H54 (cell line): ENCODE measurements at places on chromosomes 12 and 14.
A peak's percentile ranks its signal among the peaks of the same experiment; 100 is the strongest.

- DNase-seq: no peak
Measured at GRCh38 chr14:77708749-77709148, 846 bp downstream of the SLIRP start.

DNA sequence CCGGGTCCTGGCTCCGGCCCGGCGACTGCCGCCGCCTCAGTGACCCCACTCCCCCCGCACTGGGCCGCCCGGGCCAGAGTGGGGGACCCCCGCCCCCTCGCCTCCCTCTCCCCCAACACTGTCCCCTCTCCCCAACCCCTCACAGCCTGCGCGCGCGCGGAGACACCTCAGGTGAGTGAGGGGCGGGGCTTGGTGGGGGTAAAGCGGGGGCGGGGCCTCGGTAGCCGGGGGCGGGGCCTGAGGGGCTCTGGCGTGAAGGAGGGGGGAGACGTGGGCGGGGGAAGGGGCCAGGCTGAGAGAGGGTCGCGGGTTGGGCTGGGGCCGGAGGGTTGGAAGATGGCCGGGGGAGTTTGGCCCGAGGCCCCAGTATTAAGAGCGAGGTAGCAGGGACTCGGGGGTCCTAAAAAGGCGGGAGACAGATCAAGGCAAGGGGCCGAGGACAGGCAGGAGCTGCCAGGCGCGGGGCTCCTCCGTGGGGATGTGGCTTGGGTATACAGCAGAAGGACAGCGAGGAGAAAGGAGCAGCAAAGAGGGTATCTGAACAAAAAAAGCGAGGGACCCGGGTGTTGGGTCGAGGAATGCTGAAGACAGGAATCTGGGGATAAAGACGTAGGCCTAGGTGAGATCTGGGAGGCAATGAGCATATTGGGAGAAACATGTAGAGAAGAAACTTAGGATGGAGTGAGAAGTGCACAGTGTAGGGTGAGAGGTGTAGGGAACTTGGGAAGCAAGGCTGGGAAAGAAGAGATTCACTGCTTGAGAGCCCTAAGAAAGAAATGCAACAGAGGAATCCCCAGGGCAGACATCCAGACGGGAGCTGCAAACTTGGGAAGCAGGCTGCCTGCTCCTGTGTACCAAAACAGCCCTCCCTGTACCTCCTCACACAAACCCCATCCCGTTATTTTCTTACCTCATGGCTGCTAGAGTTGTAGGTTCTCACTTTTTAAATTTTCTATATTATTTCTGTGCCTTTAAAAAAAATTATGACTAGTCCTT is 10.8 kb downstream of the SUOX start:
- peak; percentile 45 for DNase-seq

DNA sequence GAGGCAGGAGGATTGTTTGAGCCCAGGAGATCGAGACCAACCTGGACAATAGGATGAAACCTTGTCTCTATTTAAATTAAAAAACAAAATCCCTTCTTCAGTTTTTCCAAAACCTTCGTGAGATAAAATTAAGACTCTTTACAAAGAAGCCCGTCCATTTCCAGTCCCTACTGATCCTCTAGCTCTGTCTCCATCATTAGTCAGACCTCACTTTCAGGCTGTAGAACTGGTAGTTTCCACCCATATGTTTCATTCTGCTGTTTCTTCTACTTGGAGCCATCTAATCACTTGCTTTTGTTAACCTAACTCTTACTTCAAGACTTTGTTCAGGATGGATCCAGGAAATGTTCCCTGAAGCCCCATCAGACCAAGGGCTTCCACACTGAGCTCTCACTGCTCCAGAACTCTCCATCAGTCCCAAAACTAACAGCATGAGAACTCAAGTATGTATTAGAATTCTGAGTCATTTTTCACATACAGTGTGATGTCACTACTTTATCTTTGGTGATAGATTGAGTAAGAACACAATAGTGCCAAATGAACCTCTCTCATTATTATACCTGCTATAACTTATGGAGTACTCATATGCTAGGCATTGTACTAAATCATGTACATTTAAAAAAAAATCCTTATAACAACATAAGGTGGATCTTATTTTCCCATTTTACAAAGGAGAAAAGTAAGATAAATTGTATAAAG is 90.8 kb downstream of the PRICKLE1 start:
- no peak for DNase-seq

DNA sequence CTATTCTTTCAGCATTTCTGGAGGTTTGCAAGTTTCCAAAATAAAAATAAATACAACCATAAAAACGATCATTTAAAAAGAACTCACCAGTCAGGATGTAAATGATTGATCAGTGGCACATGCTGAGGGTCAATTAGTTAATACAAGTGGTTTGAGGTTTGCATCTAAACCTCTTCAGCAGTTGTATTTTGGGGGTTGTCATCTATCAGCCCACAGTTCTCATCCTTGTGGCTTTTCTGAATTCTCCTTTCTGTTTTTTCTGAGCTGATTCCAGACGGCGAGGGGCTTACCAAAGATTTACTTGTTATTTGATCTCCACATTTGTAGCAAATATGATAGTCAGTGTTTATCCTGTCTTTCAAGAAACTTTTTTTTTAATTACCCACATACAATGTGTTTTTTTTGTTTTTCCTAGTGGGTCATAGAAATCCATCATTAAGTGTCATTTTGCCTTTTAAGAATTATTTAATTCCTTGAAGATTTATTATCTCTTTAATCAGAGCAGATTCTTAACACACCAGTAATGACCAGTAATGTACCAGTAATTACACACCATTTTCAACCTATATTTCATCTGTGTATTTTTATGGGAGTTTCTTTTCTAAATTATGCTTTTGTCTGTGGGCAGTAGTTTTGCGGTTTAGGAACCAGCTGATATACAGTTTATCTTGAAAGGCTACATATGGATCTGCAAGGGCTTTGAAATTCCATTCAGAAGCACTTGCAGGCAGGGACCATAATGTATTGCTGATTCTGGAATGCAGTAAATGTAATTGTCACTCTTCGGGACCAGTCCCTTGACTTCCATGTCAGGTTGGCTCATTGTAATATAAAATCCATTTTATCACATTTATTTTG is 56.3 kb upstream of the DAAM1 start:
- DNase-seq: no peak

DNA sequence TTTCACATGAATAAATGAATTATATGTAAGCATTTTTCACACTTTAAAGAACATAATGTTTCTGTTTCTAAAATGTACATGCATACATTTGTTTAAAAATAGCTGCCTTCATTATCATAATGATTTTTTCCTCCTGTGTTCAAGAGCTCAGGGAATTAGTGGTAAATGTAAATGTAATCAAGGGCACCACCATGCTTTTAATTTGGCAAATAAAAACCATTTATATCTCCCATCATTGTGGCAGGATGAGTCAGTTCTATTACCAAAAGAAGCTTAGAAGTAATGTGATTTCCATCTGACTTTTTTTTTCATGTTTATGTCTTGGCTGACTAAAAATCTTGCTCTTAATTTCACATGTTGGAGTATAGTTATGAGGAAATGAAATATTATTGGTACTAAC is 176.1 kb downstream of the GXYLT1 start:
- DNase-seq: no peak

DNA sequence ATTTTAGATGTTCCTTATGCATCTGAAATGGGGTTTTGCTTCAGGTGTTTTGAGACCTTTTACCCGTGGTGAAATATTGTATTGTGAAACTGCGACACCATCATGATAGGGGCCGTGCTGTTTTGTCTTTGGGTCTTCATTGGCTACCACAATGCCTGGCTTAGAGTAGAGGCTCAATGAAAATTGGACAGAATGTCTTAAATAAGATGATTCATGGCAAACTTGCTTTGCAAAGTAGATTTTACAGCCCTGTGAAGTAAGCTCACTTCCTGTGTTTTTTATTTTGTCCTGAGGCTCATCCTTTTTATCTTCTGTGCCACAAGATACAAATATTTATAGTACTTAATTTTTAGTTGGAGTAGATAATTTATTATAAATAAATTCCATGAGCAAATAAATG is 111.3 kb upstream of the FRMD6 start:
- DNase-seq: no peak

DNA sequence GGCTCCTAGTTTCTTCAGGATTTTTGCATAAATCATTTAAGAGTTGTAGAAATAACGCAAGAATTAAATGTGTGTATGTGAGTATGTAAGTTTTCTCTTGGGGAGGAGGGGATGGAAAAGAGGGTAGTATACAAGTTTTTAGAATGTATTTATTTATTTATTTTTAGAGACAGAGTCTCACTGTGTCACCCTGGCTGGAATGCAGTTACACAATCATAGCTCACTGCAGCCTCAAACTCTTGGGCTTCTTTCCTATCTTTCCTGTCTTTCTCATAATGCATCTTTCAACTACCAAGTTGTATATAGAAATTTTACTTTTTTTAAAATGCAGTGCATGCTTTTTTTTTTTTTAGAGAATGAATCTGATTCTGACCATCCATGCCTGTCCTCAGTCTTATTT is 269.0 kb upstream of the GARIN2 start:
- no peak for DNase-seq

- DNase-seq: no peak
Measured at GRCh38 chr12:5733136-5733755, 211.8 kb downstream of the ANO2 start.

DNA sequence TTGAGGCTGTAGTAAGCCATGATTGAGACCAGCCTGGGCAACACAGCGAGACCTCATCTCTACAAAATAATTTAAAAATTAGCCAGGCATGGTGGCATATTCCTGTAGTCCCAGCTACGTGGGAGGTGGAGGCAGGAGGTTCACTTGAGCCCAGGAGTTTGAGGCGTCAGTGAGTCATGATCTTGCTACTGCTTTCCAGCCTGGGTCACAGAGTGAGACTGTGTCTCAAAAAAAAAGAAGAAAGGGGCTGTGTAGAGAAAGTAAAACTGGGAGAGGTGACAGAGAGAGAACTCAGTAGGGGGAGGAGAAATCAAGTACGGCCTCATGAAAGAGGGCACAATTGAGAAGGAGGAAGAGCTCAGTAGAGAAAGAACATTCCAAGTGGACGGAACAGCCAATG is 12.4 kb downstream of the TECPR2 start:
- no peak for DNase-seq

- no peak for DNase-seq
Measured at GRCh38 chr14:49863487-49864281, 11.1 kb upstream of the NEMF start.

DNA sequence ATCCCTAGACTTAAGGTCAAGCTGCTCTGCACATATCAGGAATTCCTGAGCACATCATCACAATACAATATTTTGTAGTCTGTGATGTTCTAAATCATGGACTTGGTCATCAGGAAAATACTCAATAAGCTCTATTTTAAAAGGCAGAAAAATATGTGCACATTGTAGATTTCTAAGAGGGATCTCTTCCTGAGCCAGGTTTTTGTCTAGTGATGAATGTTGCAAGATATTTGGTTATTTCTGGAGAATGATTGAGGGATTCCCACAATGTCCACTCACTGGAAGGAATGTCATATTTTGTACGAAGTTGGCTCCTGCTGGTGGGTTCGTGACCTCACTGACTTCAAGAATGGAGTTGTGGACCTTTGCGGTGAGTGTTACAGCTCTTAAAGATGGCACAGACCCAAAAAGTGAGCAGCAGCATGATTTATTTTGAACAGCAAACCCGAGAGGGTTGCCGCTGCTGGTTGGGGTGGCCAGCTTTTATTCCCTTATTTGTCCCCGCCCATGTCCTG is 300.9 kb upstream of the DCN start:
- DNase-seq: no peak

DNA sequence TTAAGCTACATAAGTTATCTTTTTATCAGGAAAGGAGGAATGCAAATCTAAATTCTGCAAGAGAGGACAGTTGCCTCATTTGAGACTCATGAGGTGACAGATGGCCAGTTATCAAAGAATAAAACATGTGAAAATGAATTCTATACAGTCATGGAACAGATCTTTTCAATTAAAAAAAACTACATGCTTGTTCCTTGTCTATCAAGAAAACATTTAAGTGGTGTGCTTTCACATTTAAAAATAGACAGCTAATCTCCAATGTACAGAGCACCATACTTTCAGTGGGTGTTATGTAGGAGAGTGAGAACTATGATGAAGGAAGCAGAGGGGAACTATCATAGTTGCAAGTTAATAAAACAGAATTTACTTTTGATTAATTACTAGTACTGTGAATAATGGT is 76.7 kb upstream of the TTC7B start:
- DNase-seq: no peak
